ENCODE measurements at places on chromosomes 5 and 9. TPM values are rescaled to one million over a fixed set of nuclear protein-coding genes. Genes with fewer than 3 reads are reported as not detected.

Gene PGM5
- 157 TPM for total RNA-seq

DNA sequence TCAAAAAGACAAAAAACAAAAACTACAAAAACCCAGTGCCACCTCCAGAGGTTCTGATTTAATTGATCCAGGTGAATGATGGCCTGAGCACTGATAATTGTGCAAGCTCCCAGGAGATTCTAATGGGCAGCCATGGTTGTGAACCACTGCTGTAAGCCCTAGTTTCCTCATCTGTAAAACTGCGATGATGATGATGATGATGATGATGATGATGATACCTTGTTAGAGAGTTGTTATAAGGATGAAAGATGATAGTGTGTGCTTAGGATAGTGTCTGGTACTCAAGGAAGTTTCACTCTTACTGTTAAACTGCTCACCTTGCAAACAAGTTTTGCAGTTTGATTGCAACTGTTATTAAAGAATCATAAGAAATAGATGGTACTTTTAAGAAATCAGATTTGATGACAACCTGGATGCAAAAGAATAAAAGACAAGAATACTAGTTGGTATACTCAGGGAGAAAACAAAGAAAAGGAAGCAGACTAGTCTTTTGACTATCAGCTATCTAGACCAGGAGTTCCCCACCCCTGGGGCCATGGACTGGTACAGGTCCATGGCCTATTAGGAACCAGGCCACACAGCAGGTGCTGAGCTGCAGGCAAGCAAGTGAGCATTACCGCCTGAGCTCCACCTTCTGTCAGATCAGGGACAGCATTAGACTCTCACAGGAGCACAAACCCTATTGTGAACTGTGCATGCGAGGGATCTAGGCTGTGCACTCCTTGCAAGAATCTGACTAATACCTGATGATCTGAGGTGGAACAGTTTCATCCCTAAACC, 98.0 kb downstream of the OR2K2 start:
- no peak for DNase-seq

GRCh38 chr9:97954550-97954989, 16.6 kb upstream of the HEMGN start:
- no peak for DNase-seq

DNA sequence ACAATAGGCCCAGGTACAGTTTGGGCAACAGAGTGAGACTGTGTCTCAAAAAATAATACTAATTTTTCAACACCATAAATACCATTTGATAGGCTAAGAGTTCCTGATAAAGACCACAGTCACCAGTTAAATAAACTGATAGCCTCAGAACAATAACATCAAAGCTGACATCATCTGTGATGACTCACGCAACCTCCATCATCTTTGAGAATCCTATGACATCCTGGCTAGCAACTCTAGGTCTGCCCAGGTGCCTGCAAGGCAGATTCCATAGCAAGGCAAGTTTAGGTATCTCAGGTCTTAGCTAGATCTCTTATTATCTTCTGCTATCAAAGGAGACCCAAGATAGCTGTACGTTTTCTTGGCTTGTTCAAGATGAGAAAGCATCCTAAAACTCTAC, 30.5 kb upstream of the UBAP2 start:
- DNase-seq = no peak

Gene ANKH
- 144 TPM for total RNA-seq

Gene IL4
- not detected for total RNA-seq

Gene SLC24A2
- not detected for total RNA-seq

- DNase-seq = no peak
Observed at GRCh38 chr9:127873223-127873691, 4.2 kb downstream of the AK1 start.

DNA sequence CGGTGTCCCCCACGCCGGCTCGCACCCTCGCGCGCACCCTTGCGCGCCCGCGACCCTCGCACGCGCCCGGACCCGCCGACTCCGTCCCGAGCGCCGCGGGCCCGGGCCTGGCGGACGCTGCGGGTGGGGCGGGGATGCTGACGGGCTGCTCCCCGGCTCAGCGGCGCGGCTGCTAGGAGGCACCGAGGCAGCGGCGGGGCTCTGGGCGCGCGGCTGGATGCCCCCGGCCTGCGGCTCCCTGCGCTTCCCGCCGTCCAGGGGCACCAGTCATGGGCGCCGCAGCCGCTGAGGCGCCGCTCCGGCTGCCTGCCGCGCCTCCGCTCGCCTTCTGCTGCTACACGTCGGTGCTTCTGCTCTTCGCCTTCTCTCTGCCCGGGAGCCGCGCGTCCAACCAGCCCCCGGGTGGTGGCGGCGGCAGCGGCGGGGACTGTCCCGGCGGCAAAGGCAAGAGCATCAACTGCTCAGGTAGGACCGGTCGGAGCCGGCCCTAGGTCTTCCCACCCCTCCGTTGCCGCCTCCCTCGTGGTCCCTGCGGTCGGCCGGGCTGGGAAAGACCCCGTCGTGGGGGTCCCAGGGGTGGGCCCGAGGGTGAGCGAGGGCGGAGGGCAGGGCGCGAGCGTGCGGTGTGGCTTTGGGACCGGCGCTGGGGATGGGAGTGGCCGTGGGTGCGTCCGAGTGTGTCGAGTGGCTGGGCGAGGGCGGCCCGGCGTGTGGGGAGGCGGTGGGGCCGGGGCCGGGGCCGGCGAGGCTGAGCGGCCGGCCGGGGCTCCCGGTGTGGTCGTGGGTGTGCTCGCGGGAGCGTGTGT, 530 bp downstream of the TMEFF1 start:
- no peak for DNase-seq

- no peak for DNase-seq
Observed at GRCh38 chr5:124745007-124745927, 1.2 kb downstream of the ZNF608 start.

- no peak for DNase-seq
Observed at GRCh38 chr9:116075191-116075590, 78.4 kb upstream of the PAPPA start.

- DNase-seq = no peak
Observed at GRCh38 chr5:42854795-42855194, 43.1 kb upstream of the SELENOP start.

Gene SHB
- total RNA-seq = 15.0 TPM

Gene CARTPT
- not detected for total RNA-seq

GRCh38 chr5:67378256-67378655, 181.7 kb upstream of the CD180 start:
- DNase-seq = no peak

DNA sequence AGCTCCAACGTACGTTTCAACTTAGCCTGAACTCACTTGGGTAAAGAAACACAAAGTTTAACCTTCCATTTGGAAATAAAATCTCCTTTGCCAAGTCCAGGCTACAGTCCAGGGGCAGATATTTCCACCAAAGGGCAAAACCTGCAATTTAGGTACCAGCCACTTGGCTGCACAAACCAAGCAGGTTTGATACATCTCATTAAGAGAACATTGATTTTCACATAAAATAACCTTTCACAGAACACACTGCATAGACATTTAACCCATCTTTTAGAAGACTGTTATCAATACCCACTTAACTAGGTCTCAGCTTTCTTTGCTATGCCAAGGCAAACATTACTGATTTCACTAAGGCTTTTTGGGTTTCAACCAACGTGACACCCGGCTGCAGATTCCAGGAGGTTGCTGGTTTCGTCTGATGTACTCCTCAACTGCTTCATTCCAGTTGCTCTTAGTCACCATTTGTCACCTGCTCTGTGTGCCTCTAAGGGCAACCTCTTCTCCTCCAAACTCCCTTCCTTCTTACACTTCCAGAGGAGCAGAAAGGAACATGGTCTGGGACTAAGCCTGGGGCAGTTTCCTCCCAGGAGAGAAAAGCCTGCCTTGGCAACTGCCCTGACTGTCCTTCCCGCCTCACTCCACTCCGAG, 67.1 kb downstream of the EPB41L4B start:
- DNase-seq = no peak

DNA sequence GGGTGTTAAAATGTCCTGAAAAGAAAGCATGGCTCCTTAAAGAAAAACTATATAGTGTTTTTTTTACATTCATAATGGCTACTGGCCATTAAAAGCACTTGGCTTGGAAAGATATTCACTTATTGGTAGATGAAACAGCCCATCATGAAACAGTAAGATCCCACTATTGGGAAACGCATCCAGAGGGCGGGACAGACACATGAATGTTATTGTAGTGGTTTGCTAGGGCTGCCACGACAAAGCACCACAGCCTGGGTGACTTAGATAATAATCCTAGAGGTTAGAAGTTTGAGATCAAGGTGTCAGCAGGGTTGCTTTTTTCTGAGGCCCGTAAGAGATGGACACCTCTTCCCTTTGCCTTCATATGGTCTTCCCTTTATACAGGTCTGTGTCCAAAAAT, 139.4 kb upstream of the ANKH start:
- DNase-seq = no peak

DNA sequence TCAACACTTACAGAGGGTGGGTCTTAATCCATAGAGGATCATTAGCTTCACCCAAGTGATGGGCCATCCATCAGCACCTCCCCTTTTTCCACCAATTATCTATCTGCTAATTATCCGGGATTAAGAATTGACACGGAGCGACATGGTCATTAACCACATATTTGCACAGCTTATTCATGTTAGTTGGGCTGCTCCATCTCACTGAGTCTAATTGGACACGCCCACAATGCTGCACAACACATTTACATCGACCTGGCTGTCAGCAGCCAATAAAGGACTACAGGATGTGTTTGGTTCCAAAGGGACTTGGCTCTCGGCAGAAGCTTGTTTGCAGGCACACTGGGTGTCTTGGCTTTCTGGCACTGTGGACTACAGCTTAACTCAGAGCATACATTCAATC, 21.6 kb downstream of the FOXE1 start:
- no peak for DNase-seq

Gene KCNT1
- 3.9 TPM for total RNA-seq

GRCh38 chr9:95425910-95426551, 90.7 kb downstream of the PTCH1 start:
- DNase-seq = no peak

Gene SNCAIP
- 1.2 TPM for total RNA-seq

- no peak for DNase-seq
Observed at GRCh38 chr5:109324351-109324750, 85.4 kb downstream of the PJA2 start.

DNA sequence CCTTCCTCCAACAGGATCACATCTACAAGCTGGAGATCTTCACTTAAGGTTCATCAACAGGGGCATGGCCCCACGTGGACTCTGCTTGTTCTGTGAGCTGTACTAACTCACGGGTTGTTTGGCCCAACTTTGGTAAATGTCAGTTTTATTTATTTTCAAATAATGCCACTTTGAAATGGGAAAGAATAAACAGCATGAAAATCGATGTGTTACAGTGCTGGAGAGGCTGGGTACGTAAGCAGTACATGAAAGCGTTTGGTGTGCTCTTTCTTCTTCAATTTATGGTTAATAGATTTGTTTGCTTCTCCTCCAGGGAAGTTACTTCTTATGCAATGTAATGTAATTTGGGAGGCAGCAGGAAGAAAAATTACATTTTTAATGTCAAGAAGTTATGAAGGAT, 389.9 kb upstream of the DAP start:
- DNase-seq = no peak

Gene FBXW5
- total RNA-seq = 142 TPM

GRCh38 chr9:72315510-72316311, 49.3 kb downstream of the ZFAND5 start:
- peak; percentile 40 for DNase-seq

DNA sequence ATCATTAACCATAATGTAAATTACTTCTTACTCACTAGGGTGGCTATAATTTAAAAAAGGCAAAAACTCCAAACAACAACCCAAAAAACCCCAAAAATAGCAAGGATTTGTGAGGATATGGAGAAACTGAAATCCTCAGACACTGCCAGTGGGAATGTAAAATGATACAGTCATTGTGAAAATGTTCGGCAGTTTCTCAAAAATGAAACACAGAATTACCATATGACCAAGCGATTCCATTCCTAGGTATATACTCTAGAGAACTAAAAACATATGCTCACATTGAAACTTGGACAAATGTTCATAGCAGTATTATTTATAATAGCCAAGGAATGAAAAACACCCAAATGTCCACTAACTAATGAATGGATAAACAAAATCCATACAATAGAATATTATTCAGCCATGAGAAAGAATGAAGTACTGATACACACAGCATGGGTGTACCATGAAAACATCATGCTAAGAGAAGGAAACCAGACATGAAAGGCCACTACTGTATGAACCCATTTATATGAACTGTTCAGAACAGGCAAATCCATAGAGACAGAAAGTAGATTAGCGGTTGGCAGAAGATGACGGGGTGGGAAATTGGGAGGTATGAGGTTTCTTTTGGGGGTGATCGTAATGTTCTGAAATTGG, 119.1 kb downstream of the MAPKAP1 start:
- no peak for DNase-seq

DNA sequence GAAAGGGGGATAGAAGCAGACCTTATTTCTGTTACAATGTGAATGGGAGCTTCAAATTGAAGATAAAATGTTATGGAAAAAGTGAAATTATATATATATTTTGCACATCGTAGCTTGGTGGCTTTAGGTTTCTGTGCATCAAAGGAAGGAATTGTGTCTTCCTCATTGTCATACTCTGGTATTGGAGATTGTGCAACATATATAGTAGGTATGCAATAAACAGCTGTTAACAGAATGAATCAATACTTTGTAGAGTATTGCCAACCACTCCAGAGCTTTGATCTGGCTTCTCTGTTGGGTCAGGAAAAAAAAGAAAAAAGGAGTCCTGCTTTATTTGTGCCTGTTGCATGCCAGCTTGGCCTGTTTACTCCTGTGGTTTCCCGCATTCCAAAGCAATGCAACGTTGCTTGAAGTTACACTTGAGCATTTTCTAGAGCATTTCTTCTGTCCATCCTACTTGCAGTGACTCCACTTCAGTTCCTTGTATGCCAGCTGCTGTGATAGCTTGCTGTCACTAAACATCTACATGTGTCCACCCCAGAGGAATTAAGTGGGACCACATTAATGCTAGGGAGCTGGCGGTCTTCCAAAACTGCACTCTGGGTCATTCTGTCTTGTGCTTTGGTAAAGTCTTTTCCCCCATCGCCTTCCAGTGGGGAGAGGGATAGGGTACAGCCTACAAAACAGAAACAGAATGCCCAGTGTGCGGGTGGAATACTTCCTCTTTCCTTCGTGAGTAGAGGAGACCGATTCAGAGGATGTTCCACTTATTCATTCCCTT, 62.0 kb upstream of the MEF2C start:
- no peak for DNase-seq

DNA sequence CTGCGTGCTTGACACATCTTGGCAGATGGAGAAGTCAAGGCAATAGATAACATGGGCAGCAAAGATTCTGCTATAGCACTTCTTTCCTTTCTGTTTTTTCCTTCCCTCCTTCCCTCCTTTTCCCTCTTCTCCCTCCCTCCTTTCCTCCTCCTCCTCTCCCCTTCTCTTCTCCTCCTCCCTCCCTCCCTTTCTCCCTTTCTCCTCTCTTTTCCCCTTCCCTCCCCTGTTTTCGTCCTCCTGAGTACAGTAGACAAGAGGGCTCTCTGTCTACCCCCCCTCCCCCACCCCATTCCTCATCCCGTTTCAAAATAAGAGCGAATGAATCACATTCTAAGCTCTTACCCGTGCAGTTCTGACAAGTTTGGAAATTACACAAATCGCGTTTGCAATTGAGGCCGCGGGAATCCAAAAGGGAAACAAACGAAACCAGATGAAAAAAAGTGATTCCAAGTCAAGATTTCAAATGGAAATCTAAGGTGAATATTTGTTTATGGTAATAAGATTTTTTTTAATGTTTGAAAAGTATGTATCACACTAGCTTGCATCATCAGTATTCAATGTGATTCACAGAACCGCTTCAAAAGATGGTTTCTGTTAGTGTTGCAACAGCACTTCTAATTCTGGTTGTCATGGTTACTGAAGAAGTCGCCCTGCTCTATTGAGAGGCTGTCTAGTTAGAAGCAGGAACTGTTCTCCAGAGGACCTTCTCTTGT, 1.3 kb downstream of the NIM1K start:
- no peak for DNase-seq
